ENCODE measurements at places on chromosomes 7 and 10.

DNA sequence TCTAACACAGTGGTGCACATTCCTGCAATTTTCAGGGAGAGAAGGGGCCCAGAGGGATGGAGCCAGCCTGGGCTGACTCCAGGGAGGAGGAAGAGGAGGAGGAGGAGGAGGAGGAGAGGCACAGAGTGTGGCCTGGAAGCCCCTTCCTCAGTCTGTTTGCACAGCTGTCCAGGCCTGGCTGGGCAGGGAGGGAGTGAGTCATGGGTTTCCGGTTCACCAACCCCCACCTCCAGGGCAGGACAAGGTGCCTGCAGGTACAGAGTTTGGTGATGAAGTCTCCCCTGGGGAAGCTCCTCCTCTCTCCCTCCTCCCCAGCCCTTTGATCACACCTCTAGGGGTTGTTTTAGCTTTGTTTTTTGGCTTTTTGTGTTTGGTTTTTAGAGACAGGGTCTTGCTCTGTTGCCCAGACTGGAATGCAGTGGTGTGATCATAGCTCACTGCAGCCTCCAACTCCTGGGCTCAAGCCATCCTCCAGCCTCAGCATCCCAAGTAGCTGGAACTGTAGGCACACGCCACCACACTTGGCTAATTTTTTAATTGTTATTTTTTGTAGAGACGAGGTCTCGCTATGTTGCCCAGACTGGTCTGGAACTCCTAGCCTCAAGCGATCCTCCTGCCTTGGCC lies 77.5 kb upstream of the CUX1 start:
- no peak for DNase-seq

GRCh38 chr10:26385443-26385842 lies 52.7 kb upstream of the APBB1IP start:
- no peak for DNase-seq

DNA sequence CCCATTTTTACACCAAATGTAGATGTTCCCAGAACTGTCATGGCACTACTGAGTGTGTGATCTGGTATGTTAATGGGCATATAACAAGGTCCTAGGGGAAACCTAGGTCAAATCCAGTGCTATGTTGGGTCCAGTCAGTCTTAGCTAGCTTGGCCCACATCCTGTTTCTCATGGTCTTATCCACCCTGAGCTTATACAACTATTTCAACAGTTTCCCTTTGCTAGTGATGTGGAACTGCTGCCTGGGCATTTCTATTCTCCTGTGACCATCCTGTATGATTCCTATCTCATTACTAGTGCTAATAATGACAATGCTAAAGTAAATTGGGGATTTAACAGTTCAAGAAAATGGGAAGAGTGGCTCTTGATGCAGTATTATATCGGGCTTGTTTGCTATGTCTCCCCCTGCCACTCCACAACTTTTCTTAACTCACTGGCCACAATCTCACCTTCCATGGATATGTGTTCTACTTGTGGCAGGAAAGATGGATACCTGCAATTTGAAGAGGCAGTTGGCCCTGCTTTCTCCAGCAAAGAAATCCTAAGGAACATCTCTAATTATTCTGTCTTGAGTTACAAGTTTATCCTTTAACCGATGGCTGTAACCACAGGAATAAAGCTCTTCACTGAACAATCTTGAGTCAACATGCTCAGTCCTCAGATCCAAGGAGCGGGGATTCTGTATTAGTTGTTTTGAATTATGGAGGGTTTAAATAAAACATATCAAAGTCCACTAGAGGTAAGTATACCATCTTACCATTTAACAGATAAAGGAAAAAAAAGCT lies 707.8 kb downstream of the XPNPEP1 start:
- no peak for DNase-seq

GRCh38 chr7:47188136-47188535 lies 393.8 kb downstream of the TNS3 start:
- DNase-seq, result no peak

DNA sequence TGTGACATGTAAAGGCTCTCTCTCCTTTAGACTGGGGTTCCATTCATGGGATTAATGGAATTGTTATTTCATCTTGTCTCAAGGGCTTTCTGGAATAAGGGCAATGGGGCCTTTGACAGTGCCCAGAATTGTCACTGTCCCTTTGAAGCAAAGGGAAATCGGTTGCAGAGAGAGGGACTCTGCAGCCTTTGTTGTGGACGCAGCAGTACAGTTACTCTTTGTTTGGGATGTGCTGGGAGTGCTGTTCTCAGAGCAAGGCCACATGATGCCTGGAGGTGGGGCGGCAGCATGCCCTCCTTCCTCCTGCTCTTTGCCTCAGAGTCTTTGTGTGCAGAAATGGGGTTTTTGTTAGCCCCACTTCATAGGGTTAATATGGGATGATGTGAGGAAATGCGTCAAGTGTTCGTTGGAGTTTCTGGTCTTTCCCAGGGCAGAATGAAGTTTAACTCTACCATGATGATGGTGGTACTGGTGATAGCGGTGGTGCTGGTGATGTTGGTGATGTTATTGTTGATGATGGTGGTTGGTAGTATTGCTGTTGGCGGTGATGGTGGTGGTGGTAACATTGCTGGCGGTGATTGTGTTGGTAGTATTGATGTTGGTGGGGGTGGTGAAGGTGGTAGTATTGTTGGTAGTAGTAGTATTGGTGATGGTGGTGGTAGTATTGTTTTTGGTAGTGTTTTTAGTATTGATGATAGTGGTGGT lies 45.3 kb downstream of the DOCK1 start:
- no peak for DNase-seq

DNA sequence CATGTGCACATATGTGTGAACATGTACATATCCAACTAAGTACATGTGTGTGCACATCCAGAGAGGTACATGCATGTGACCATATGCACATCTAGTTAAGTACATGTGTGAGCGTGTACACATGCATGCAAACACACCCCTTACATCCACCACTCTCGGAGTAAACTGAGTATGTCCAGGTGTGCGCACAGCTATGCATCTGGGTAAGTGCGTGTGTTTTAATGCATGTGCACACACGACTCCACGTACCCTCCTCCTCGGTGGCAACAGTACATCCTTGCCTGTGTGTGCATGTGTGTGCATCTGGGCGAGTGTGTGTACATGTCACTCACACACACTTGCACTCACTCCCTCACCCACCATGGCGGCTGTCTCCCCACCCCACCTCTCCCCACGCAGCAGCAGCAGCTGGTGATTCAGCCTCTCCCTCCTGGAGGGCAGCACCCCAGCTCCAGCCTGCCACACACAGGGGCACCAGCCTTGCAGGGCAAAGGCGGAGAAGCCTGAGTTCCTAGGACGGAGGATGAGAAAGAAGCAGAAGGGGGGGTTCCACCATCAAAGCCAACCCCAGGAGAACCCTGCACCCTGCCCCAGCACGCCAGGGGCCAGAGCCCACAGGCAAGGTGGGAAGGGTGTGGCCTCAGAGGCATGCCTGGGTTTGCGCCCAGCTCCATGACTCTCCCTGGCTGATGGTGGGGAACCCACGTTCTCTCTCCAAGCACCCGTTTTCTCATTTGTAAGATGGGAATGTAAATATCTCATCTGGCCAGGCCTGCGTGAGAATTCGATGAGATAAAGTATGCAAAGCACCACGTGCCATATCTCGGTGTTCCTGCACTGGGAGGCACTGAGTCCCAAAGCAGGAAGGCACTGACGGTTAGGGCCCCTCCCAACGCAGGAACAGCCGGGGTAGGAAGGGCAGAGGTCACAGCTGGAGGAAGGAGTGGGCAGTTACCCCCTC lies 27.7 kb upstream of the DNAAF5 start:
- no peak for DNase-seq

- no peak for DNase-seq
Measured at GRCh38 chr10:126090911-126091728, 194.8 kb downstream of the FANK1 start.

DNA sequence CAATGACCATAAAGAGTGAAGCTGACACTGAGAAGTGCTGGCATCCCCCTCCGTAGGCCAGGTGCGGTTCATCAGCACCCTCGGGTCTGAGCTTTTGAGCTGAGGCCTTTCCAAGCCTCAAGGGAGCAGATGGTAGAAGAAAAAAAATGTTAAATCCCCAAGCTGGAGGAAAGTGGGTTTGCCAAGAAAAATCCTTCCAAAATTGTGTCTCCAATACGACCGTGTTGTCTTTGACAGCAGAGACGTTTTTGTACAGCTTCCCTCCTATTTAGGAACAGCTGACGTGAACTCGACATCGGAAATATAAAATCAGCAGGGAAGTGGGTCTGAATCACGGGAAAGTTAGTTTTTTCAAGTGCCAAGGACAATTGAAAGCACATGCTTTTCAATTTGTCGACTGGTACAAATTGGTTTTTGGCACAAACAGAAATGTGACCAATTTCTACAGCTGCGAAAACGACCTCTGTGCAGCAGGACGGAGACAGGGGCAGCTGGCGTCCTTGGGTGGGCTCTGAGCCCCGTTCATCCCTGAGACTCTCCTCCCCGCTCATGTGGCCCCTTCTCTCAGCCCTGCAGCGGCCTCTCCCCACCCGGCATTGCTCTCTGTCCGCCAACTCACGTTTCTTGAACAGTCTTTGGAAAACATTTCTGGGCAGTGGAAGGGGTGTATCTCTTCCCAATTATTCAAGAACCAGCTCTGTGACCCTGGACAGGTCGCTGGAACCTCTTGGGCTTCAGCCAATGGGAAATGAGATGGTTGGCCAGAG lies 89.9 kb downstream of the PAXIP1 start:
- no peak for DNase-seq

- DNase-seq, result no peak
Measured at GRCh38 chr7:158040199-158040598, 547.4 kb downstream of the PTPRN2 start.

DNA sequence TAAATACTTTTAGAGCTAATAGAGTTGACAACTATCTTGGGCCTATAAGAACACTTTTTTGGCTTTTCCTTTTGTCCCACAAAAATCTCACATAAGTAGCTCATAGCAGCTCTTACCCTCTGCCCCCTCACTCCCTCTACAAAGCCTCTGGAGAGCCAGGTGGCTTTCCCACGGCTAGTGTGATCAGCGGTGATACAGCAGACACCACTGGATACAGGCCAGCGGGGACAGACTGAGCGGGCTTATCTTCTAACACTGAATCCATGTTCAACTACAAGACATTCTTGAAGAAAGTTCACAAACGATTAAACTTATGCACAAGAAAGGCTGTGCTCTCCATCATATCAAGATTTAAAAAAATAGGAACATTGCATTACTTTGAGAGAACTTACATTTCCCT lies 377.2 kb downstream of the PARD3 start:
- DNase-seq, result no peak

DNA sequence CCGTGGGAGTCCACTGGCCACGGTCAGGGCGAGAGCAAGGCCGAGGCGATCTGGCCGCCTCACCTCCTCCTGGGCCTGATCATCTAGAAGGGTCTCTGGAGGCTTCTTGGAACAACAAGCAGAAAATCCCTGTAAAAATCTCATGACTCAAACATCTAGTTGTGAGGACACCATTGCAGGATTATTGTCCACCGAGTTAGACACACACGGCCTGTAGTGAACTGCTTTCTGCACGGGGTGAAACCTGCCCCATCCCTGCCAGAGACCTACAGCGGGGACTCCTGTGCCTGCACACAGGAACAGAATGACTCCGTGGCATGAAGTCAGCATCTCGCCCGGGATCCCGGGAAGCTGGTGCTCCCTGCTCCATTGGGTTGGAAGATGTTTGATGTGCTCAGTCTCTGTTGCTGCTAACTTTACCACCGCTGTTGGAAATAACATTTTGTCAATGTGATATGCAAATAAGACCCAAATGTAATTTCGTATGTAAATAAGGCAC lies 267.0 kb upstream of the TCERG1L start:
- DNase-seq, result no peak

GRCh38 chr7:106890952-106891351 lies 25.9 kb downstream of the PIK3CG start:
- DNase-seq, result no peak

DNA sequence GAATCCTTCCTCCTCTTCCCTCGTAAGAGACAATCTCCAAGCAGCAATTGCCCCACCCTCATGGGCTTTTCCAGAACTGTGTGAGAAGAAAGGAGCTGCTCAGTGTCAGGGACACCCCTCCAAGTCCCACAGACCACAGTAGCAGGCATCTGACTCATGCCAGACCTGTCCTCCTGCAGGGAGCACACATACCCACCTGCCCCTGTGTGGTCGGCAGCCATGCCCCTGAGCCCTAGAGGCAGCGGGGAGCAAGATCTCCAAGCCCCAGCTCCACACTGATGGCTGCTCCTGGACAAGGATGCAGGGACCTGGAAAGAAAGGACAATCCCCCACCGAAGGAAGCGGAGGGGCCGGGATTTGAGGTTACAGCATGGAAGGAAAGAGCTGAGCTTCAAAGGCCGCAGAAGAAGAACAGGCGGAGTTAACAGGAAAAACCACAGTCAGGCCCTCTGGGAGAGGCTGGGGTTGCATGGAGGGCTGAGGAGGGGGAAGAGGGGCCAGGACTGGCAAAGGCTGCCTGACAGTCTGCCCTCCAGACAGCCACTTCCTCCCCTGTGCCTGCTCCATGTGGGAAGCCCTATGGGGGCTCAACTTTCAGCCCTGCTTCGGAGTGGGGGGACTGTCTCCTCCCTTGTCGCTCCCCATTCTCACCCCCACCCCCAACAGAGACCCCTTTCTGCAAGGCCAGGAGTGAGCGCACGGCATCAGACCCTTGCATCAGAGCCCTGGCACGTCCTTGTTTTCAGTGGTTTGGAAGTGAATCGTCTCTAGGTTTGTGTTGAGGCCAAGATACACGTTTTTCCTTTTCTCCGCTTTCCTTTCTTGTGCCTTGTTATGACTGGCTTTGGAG lies 46.8 kb downstream of the ASB13 start:
- DNase-seq, result no peak

- DNase-seq, result no peak
Measured at GRCh38 chr10:15137636-15138035, 30.9 kb downstream of the NMT2 start.

- DNase-seq, result no peak
Measured at GRCh38 chr7:18952846-18953245, 164.6 kb downstream of the TWIST1 start.

GRCh38 chr7:101420436-101420835 lies 57.8 kb downstream of the COL26A1 start:
- no peak for DNase-seq

DNA sequence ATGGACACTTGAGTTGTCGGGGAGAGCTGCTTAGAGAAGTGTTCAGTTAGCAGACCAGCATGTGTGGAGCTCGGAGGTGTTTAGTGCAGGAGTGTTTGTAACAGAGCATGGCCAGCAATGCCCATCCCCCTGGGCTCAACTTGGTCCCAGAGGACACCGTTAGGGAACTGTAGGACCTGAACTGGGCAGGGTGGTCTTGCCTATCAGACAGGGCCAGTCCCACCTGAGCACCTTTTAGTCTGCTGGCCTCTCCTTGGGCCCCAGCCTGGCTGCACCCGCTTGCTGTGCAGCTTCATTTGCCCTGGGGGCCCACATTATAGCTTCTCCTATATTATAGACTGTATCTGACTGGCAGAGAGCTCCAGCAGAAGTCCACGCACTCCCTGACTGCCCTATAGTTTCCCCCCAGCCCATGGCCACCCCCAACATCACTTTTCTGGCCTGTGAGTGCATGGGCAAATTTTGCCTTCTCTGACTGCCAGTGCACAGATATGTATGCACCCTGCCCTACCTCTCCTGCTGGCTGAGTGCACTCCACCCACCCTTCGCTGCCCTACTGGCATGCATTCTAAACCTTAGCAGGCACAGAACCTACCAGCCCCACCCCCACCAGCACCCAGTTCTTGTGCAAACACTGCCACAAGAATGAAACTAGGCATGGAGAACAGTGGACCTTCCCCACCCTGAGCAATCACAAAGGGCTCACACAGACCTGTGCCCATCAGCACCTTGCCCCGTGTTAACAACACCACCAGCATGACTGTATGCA lies 1030.6 kb upstream of the GHITM start:
- no peak for DNase-seq

Measured in stimulated activated CD4-positive, alpha-beta T cell treated with anti-CD3 and anti-CD28 coated beads, TNF-alpha, amount 100 ng/mL, for 1 hour (primary cell).